ENCODE measurements at places on chromosomes 4 and X.

- DNase-seq: peak; percentile 51
These were observed 382.8 kb downstream of the KLHL4 start for GRCh38 chrX:87900320-87900908.

- DNase-seq: peak; percentile 12
These were observed 3.7 kb upstream of the LCORL start for GRCh38 chr4:18025288-18025687.

DNA sequence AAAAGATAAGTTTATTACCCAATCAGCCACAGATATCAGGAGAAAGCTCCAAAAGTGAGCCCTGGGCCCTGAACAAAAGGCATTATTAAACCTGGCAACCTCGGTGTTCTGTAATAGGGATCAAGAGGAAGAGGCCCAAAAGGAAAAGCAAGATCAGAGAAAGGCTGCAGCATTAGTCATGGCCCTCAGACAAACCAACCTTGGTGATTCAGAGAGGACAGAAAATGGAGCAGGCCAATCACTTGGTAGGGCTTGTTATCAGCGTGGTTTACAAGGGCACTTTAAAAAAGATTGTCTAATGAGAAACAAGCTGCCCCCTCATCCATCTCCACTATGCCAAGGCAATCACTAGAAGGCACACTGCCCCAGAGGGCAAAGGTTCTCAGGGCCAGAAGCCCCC is 75.7 kb downstream of the AGTR2 start:
- no peak for DNase-seq

- peak; percentile 23 for DNase-seq
These were observed 195.2 kb upstream of the C1QTNF7 start for GRCh38 chr4:15232366-15233263.

DNA sequence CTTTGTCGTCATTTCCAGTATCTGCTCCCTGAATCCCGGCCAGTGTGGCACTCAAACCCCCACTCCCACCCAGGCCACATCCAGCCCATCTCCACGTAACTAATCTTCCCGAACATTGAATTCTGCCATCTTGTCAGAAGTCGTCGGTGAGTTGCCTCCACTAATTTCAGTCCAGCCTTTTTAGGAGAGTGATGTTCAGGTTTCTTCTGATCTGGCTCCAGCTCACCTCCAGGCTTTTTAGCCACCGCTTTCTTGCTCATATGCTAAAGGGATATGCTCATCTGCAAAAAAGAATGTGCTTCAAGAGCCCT is 1.3 kb downstream of the TMEM165 start:
- DNase-seq: no peak

GRCh38 chr4:78480286-78480685 is 71.3 kb upstream of the ANXA3 start:
- no peak for DNase-seq

GRCh38 chr4:37648084-37648817 is 37.9 kb downstream of the RELL1 start:
- peak; percentile 44 for DNase-seq

- DNase-seq: no peak
These were observed 115.2 kb upstream of the BMPR1B start for GRCh38 chr4:94642561-94642866.

GRCh38 chrX:19739683-19740082 is 147.7 kb downstream of the SH3KBP1 start:
- peak; percentile 73 for DNase-seq

- DNase-seq: no peak
These were observed 332.0 kb downstream of the GRXCR1 start for GRCh38 chr4:43224559-43224958.

DNA sequence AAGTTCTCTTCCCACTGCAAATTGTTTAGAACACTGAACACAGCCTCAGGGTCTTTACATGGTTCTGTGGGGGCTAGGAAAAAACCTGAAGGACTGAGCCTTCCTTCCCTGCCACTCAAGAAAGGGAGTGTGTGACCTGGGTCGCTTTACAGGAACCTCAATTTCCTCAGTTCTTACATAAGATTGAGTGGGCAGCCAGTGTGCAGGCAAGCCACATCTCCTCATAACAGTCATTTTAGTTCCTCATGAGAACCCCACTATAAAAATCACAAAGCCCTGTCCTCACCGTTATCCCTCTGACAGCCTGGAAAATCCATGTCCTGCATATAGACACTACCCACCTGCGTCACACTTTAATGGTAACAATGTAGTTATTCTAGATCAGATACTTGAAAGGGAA is 2.1 kb upstream of the ETDC start:
- no peak for DNase-seq

DNA sequence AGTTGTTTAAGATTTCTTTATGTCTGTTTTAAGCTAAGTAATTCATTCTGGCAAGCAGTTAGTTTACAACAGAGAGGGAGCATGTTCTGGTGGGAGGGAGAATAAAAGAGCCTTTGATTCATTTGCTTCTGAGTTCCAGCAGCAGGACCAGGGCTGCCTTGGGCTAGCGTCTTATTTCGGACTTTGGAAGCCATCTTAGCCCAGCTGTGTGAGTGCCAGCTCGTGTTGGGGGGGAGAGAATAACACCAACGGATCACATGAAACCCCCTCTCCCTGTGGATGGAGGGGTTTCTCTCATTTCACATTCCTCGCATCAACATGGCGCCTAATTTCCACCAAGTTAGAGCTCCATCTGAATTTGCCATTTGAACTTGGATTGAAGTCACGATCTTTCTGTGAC is 7.4 kb downstream of the GAB1 start:
- no peak for DNase-seq

GRCh38 chr4:147740176-147740575 is 8.3 kb downstream of the ARHGAP10 start:
- DNase-seq: no peak

DNA sequence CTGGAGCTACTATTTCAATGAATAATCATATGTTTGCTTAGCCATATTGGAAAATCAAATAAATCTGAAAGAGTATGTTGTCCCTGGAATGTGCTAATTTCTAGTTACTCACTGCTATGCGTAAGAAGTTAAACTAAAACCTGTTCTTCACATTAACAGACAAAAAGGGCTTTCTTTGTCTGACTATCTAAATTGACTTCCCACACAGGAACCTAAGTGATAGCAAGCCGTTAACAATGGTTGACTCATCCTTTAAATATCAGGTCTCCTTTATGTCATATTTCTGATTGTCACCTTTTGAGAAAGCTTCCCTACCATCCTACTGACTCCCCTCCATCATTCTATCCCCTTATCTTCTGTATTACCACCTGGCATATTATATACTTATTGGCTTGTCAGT is 81.4 kb downstream of the AMELX start:
- no peak for DNase-seq

DNA sequence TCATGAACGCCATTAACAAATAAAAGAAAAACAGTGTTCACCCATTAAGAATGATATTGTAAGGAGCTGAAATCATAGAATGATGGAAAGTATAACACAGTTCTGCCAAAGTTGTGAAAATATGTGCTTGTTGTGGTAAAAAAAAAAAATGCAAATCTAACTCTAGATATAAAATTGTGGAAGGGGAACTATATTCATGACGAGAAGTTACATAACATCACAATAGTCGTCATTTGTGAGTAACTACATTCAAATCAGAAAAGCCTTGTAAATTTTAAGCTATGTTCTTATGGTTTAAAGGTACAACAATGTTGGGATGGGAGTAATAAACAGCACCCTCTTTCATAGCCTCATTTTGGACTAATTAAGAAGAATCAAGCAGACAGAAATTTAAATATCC is 57.6 kb upstream of the PRDM8 start:
- DNase-seq: no peak

DNA sequence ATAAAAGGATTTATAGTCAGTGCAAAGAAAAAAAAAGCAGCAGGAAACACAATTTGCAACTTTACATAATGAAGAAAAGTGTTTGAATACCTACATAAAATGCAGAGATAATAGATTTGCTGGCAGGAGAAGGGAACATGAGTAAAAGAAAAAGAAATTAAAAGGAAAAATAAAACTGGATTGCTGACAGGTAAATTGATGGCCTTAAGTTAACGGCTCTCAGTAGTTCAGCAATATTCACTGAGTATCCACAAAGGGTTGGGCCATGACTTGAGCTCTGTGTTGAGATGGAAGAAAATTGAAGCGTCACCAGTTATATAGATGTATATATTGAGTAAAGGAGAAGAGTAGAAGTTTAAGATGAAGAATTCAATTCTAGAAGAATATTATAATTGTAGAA is 330.1 kb upstream of the VCX start:
- DNase-seq: no peak

- DNase-seq: peak; percentile 50
These were observed 7.8 kb downstream of the HMGB3 start for GRCh38 chrX:150990910-150991309.

GRCh38 chr4:184463158-184463557 is 11.2 kb downstream of the IRF2 start:
- DNase-seq: no peak

DNA sequence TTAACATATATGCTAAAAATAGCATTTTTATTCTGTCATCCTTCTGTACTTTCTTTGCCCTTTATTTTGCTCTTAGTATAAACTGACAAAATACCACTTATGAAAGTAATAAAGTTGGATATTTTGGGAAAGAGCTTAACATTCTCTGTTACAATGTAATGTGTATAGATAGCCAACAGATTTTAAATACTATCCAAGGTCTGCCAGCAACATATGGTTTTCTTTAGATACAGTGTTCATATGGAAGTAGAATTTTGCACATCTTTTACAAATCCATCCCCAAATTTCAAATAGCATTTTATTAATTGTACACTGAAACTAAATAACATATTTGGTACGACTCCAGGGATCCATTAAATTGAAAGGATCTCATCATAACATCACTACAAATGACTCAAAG is 268.6 kb upstream of the PCDH18 start:
- DNase-seq: no peak

- DNase-seq: no peak
These were observed 8.3 kb downstream of the SEC24B start for GRCh38 chr4:109441862-109442458.

DNA sequence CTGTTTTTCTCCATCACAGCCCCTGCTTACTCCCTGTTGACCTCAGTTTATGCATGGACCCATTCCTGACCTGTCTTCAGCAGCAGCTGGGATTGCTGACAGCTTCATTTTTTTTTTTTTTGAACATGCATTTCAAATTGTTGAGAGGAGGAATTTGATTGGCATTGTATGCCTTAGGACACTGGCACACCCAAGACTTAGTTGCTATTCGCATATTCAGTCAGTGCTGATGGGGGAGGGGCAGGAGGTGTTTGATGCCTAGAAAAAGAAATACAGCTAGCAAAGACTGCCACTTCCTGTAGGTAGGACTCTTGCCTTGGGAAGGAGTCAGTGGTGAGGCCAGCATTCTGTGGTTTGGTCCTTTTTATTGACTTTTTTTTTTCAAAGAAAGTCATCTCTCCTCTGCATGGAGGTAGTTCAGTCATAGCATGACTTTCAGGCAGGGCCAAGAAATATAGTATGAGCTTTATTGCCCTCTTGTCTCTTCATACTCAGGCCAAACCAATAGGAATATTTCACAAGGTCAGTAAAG is 33.6 kb upstream of the XK start:
- no peak for DNase-seq

DNA sequence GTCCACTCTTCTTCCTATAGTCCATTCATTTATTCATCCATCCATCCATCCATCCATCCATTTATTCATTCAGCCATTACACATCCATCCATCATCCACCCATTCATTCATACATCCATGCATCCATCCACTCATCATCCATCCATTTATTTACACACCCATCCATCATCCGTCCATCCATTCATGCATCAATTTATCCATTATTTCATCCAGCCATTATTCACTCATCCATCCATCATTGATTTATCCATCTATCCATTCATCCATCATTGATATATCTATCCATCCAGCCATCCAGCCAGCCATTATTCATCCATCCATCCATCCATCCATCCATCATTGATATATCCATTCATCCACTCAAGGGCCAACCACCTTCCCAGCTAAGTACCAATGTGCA is 12.7 kb downstream of the CPZ start:
- no peak for DNase-seq

- DNase-seq: no peak
These were observed 23.4 kb downstream of the IRF2 start for GRCh38 chr4:184450743-184451535.

DNA sequence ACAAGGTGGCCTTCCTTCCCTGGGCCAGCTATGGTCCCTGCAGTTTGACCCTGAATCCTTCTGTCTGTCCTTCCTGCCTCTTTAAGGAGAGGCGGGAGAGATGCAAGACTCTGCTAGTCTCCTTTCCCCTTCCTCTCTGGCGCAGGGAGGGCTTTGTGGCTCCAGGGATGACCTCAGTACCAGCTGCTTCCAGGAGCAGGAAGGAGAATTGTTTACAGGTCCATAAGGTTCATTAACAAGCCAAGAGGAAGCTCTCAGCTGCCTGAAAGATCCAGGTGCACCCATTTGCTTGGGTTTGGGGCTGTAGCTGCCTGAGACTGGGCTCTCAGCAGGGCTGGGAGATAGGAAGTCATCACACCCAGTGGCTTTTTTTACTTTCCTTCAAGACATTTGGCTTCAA is 4.0 kb upstream of the FATE1 start:
- no peak for DNase-seq

GRCh38 chrX:12115377-12115776 is 22.9 kb upstream of the FRMPD4 start:
- no peak for DNase-seq

GRCh38 chr4:97868097-97868496 is 275.2 kb downstream of the STPG2 start:
- DNase-seq: no peak

DNA sequence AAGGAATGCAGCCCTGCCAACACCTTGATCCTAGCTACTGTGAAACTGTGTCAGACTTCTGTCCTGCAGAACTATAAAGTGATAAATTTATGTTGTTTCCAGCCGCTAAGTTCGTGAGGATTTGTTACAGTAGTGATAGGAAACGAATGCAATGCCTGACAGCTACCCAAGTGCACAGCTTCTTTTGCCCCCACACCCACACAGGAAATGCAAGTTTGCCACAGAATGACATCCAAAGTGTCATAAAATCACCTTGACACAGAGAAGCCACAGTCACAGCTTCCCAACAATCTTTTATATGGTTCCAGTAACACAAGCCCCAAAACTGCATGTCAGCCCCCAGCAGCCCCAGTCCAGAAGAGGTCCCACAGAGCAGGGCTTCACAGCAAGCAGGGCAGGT is 216.9 kb upstream of the S100G start:
- no peak for DNase-seq

DNA sequence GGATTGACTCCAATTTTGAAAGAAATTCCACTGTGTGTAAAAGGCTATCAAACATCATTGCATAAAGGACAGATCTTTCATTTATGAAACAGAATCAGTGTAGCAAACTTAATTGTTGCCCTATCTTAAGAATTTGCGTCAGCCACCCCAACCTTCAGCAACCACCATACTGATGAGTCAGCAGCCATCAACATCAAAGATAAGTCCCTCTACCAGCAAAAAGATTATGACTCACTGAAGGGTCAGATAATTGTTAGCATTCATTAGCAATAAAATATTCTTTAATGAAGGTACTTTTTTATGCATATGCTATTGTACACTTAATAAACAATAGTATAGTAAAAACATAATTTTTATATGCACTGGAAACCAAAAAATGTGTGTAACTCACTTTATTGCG is 15.8 kb upstream of the GRSF1 start:
- no peak for DNase-seq
